Muscle of leg (tissue), 16 donors: ENCODE measurements at places on chromosomes 3 and 15.

DNA sequence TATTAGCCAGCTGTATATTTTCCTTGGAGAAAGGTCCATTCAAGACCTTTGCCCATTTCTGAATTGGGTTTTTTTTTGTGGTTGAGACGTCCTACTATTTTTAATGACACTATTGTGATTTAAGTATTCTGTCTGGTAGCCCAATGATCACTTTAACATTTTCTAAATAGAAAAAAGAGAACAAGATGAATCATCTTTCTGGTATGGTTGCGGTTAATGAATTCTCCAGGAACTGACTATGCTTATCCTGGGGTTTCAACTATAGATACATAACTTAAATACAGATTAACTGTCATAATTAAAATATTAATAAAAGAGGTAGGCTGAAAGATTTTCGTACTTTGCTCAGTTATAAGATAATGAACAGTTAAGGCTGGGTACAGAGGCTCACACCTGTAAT is 51.9 kb downstream of the PBRM1 start:
- no peak for DNase-seq

- DNase-seq, result no peak
Observed at GRCh38 chr3:146241523-146242240, 9.2 kb downstream of the PLSCR4 start.

DNA sequence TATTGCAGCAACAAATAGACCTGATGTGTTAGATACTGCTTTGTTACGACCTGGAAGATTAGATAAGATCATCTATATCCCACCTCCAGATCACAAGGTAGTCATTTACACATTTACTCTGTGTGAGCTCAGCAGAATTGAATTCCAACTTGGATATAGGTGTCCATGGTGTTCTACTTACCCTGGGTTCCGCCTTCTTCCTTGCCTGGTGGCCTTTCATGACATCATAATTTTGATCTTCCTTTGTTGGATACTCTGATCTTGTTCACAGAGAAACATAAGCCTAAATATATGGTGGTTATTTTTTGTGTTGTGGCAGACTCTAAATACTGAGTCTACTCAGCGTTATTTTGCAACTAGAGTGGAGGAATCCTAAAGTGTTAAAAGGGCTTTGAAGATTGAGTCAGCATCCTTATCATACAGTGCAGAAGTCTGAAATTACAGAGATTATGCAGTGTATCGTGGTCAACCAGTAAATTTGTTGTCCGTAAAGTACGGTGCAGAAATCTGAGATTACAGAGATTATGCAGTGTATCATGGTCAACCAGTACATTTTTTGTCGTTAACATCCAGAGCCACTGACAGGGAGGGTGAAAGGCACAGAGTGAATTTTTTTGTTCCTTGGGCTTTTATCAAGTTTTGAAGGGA is 39.1 kb upstream of the GATM start:
- DNase-seq, result no peak

GRCh38 chr3:26118165-26118564 is 328.3 kb downstream of the OXSM start:
- DNase-seq, result no peak

GRCh38 chr3:131608296-131608695 is 105.5 kb upstream of the MRPL3 start:
- DNase-seq, result no peak

- DNase-seq, result no peak
Observed at GRCh38 chr3:136645915-136646314, 106.3 kb downstream of the STAG1 start.

DNA sequence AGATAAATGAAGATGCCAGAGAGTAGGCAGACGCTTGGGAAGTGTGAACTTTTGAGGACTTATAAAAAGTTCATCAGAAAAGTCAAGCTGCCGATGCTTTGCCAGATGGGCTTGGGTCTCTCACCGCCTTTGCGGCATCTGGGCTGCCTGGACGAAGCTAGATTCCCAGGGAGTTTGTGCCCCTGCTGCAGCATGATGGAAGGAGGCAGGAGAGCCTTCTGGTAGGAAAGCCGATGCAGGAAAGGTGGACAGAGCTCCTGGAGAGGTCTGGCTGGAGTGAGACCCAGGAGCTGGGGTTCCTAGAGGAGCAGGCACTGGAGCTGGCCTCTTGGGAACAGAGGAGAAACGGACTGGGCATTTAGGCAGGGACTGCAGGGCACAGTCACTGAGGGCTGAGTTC is 51.9 kb upstream of the ATP2B2 start:
- no peak for DNase-seq

DNA sequence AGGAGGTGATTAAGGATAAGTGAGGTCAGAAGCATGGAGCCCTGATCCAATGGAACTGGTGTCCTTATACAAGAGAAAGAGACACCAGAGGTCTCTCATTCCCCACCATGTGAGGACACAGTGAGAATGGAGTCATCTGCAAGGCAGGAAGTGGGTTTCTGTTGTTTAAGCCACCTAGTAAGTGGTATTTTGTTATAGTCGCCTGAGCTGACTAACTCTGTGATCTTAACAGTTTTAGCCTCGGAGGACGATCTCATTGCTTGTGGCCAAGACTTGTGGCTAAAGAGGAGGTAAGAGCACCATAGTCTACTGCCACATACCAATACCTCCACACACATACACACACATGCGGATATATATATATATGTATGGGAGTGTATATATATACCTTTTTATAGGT is 73.8 kb downstream of the MCTP2 start:
- DNase-seq, result no peak

DNA sequence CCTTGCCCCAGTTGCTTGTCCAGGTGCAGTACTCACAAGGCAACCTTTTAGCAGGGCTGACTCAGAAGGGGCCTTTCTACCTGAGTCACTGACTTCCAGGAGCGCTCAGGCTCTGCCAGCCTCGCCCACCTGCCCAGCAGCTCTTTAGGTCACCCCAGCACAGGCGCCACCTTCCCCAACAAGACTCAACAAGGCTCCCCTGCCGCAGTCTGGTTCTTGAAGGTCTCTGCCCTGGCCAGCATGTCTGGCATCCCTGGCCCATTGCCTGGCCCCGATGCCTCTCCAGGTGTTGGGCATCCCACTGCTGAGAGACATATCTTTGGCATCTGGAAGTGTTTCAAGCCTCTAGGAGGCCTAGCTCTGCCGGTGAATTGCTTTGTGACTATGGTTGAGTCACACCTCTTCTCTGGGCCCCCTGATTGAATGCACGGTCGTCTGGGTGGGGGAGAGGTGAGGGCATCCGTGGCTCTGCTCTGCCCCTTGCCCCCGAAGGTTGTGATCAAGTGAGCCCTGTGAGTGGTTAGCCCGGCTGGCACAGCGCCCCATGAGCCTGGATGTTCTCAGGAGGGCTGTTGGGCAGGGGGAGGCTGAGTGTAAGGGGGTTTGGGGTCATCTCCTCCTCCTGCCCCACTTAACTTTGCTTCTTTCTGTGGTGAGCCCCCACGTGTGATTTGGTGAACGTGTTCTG is 21.6 kb downstream of the SNX33 start:
- no peak for DNase-seq
